ENCODE measurements at places on chromosomes 3 and 15. TPM values are rescaled to one million over a fixed set of nuclear protein-coding genes. Genes with fewer than 3 reads are reported as not detected.

MYZAP gene
- polyA plus RNA-seq = 62.8 TPM

TRPM1 gene
- 0.03 TPM for polyA plus RNA-seq

- DNase-seq = peak; percentile 48
These were observed 46.3 kb upstream of the UTS2B start for GRCh38 chr3:191376516-191377141.

DNA sequence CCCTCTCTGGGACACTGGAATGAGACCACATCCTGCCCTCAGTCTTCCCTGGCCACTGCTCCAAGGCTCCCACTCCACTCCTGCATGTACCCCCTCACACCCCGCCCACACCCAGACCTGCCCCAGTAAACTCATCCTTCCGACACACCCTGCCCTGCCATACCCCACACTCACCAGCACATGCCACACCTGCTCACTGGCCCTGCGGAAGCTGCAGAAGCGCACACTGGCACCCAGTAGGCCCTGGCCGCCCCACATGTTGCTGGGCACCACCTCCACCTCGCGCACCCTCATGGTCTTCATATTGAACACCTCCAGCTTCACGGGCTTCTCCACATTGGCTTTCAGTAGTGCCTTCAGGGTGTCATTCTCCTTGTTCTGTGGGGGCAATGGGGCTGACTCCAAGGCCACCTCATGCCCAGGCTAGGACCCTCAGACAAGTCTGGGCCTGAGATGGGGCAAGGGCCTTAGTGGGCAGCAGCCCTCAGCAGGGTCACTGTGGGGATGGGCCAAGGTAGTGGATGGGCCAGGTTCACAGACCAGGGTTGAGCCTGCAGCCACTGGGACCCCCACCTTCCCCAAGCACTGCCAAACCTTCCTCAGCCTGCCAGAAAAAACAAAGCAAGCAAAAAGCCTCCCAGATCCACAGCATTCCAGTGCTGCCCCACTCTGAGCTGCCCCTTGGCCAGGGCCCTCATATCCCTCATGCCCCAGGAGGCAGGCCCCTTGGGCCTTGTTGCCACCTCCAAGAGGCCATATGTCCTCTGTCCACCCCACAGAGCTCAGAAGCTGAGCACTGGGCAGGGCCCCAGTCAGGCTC lies 4.7 kb downstream of the GORASP1 start:
- DNase-seq = no peak

DNA sequence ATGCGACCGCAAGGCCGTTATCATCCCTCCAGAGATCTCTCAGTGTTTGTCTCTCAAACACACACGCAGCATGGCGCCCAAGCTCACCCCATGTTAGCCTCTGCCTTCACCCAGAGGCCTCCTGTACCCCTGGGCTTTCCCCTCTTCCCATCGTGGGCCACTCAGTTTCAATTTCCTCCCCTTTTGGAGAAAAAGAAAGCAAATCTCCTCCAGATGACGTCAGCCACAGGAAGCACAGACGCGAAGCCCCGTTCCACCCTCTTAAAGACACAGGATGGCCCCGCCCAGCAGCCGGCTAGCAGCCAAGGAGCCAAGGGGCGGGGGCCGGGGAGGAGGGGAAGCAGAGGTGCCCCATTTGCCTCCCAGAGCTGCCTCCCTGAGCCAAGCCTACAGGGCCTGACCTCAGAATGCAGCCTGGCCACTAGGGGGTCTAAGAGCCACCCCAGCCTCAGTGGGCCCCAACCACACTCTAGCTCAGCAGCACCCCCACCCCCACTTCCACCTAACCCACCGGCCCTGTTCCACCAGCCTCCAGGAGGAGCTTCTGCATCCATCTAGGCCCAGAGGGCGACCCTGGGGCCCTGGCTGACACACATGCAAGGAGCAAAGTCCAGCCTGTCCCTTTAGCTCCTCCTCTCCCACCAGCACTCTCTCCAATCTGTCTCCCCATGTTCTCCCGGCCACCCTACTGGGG lies 26.5 kb downstream of the ATRIP start:
- DNase-seq = peak; percentile 94

DNA sequence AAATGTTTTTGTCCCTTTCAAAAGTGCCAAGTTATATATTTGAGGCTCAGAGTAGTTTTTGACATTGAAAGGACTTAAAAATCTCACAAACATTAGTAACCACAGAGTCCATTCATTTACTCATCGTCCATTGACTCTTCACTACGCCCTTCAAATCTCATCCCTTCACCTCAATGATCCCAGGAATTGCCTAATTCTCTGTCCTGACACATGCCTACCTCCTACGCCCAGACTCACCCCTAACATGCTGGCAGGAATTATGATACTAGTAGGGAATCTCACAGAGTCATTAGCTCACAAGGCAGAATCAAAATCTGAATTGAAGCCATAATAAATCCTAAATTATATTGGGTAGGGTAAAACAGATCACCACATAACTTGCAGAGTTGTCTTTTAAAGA lies 410.1 kb downstream of the RAP2B start:
- no peak for DNase-seq

DNA sequence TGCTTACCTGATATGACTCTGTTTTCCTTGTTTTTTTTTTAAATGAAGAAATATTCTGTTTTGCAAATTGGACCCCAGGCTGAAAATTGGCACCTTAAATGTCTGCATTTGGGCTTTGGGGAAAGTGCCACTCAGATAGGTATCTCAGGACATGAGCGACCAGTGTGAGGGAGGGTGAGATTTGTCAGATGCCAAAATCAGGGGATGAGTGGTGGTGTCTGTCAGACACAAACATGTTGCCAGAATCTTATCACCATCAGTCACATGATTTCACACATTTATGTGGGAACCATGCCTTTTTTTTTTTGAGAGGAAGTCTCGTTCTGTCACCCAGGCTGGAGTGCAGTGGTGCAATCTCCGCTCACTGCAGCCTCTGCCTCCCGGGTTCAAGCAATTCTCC lies 75.6 kb upstream of the OSBPL11 start:
- no peak for DNase-seq

GRCh38 chr3:182438398-182438797 lies 354.9 kb upstream of the ATP11B start:
- DNase-seq = no peak
